ENCODE measurements at places on chromosomes 2 and 18.

DNA sequence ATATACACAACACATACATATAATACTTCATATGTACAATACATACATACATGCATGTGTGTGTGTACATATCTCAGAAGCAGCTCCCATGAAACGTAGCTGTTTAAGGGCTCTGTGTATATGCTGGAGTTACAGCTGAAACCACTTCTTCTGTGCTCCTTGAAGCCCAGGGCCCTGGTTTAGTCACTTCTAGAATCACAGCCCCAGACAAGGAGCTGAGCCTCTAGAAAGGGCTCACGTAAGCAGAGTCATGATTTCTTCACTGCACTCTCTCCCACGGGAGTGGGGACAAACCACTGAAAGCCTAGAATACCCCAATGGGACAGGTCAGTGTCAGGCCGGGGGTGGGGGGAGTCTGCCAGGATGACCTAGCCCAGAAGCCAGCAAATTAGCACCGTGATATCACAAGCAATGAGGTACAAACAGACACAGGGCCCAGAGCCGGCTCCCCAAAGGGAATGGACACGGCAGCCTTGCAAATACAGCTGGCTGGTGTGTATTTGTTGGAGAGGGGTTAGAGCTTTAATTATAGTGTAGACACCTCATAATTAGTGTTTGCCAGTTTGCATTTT is 90.3 kb downstream of the C1QL2 start:
- no peak for DNase-seq

DNA sequence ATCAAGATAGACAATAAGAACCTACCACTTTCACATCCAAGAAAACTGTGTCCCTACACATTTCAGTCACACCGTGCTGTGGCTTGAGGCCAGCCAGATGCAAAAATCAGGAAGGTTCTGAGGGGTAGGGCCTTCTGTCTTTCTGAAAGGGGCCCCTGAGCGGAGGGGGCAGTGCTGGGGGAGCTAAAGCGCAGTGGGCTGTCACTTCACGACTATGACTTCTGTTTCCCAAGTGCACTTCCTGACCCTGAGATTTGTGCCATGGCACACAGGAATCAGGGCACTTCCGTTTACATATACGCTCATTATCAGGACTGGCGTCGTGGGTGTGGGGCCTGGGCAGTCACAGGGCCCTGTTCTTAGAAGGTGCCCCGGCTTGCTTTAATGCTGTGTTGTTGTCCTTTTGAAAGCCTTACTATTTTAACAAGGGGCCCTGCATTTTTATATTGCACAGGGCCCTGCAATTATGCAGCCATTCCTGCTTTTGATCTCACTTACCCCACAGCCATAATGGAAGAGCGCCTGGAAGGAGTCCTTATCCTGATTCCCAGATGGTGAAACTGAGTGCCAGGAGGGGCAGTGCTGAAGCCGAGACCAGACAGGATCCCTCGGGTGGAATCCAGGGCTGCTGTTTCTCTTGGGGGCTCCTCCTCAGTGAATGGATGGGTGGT is 620 bp downstream of the NGEF start:
- DNase-seq = no peak

GRCh38 chr18:10121028-10121427 is 207.2 kb downstream of the VAPA start:
- no peak for DNase-seq

DNA sequence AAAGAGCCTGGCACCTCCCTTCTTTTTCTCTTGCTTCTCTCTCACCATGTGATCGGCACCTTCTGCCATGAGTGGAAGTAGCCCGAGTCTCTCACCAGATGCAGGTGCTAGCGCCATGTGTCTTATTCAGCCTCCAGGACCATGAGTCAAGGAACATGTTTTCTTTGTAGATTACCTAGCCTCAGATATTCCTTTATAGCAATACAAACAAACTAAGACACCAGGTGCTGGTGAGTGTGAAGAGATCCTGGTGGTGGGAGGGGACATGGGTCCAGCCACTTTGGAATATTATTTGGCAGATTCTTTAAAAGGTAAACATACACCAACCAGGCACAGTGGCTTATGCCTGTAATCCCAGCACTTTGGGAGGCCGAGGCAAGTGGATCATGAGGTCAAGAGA is 5.9 kb upstream of the USP40 start:
- no peak for DNase-seq

DNA sequence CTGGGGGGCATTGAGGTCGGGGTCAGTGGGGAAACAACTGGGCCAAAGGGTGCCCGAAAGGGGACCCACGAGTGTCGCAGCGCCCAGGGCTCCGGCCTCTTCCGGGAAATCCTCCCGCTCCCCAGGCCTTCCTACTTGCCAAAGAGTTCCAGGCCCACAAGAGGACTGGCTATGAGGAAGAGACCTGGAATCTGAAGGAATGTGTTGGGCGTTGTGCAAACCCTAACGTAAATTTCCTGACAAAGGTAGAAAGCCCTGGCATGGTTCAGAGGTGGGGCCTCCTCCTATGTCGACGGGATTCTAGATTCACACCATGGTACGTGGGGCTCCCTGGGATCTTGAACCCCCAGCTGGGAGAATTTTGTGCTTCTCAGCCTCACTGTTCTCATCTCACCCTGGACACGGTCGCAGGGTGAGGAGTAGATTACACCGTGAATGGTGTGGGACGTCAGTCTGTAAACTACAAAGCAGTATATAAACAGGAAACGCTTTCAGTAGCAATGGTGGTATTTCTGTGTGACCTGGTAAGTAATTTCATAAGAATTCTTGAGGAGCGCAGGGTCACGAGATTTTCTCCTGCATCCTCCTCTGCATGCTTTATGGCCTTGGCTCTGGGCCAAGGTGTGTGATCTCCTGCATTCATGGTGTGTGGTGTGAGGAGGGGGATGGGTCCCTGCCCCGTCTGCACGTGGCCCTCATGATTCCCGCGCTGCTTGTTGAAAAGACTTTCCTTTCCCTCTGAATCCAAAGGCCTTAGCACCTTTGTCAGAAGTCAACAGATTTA is 868 bp downstream of the HSBP1L1 start:
- DNase-seq = no peak

GRCh38 chr2:24853996-24854395 is 60.8 kb downstream of the CENPO start:
- no peak for DNase-seq

GRCh38 chr2:40758401-40759155 is 306.7 kb upstream of the SLC8A1 start:
- no peak for DNase-seq

All from endothelial cell (in vitro differentiated cells).